ENCODE measurements at places on chromosomes 12 and 14.
A peak's percentile ranks its signal among the peaks of the same experiment; 100 is the strongest.

DNA sequence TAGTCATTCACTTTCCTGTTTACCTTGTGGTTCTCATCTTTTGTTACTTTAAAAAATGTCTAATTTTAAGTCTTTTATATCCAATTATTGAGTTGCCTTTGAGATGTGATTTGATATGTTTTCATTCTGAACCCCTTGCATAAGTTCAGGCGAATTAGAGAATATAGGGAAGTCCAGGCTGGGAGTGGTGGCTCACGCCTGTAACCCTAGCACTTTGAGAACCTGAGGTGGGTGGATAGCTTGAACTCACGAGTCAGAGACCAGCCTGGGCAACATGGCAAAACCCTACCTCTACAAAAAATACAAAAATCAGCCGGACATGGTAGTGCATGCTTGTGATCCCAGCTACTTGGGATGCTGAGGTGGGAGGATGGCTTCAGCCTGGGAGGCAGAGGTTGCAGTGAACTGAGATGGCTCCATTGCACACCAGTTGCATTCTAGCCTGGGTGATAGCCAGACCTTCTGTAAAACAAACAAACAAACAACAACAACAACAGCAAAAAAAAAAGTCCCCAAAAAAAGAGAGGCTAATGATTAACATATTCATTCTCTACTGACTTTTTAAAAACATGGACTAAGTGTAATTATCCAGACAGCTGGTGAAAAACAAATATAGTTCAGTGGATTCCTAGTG, 451.1 kb upstream of the RGS6 start:
- no peak for DNase-seq

DNA sequence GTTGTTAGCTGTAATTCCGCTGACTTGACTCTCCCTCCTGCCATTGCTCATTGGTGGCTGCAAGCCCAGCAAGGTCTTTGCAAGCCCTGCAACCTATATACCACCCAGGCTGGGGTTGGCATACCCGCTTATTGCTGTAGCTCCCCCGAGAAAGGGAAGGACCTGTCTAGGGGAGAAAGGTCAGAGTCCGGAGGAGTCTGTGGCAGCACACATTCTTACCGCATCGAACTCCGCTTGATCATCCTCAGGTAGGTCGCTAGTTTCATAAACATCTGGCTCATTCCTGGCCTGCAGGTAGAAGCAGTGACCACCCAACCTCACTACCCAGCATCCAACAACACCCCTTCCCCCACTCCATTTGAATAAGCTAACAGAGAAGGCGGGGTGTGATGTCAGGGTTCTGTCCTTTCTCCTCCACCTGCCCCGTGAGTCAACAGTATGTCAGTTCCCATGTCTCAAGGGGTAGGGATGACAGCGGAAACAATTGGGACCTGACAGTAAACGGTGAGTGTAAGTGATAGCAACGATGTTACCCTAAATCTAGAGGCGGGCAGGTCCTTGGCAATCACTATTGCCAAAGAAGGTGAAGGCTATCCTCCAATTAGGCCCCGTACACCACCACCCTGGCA, 1.1 kb downstream of the DCTN2 start:
- DNase-seq: no peak

GRCh38 chr12:71636704-71637115, 26.9 kb downstream of the ZFC3H1 start:
- peak; percentile 70 for DNase-seq

DNA sequence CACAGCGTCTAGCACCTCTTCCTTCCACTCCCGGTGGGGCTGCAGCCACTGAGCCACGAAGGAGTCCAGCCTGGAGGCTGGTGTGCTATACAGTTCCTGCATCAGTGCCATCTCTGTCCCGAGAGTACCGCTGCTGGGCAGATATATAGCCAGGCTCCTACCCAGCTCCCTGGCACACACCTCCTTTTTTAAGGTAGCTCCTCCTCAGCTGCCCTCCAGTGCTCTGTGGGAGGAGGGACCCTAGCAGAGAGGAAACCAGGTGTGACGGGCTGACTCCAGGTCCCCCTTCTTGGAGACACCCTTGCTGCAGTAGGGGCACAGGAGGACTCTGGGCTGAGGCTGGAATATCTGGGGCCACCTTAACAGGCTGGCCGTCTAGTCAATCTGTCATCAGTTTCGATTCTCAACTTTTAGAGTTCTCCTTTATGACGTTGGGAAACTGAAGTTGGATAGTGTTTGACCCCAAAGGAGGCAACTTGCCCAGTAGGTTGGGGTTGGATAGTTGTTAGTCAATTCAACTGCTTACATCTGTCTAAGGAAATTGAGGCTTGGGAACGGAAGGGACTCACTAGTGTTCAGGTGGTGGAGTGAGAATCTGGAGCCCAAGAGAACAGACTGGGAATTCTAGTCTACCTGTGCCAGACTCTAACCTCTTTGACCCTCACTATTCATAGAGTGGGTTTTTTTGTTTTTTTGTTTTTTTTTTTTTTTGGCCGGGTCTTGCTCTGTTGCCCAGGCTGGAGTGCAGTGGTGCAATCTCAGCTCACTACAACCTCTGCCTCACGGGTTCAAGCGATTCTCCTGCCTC, at the start of gene OASL:
Gene OASL (minus strand): TSS at position 386 of the 808 bp plus-strand sequence. CDS start 275 bp downstream, at position 111.
- DNase-seq: no peak
